Right lobe of liver (tissue), 6 donors: ENCODE measurements at places on chromosomes 1 and 21. TPM values are rescaled to one million over a fixed set of nuclear protein-coding genes. Genes with fewer than 3 reads are reported as not detected.

DNA sequence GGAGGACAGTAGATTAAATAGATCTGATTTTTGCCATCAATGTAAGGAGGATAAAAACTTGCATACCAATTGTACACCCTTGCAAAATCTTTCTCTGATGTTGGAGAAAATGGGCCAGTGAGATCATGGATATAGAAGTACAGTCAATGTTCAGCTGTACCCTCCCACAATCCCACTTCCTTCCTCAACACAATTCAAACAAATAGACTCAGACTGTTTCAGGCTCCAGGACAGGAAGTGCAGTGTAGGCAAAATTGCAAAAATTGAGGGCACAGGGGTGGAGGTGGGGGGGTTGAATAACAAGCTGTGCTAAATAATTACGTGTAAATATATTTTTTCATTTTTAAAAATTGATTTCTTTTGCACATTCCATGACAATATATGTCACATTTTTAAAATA is 3.9 kb upstream of the IFI44 start:
- no peaks in the 10 kb centered on the region for H3K4me1 ChIP-seq
- no peaks in the 10 kb centered on the region for H3K36me3 ChIP-seq
- DNase-seq = no peak
- no peak overlapping the region for H3K4me3 ChIP-seq

DNA sequence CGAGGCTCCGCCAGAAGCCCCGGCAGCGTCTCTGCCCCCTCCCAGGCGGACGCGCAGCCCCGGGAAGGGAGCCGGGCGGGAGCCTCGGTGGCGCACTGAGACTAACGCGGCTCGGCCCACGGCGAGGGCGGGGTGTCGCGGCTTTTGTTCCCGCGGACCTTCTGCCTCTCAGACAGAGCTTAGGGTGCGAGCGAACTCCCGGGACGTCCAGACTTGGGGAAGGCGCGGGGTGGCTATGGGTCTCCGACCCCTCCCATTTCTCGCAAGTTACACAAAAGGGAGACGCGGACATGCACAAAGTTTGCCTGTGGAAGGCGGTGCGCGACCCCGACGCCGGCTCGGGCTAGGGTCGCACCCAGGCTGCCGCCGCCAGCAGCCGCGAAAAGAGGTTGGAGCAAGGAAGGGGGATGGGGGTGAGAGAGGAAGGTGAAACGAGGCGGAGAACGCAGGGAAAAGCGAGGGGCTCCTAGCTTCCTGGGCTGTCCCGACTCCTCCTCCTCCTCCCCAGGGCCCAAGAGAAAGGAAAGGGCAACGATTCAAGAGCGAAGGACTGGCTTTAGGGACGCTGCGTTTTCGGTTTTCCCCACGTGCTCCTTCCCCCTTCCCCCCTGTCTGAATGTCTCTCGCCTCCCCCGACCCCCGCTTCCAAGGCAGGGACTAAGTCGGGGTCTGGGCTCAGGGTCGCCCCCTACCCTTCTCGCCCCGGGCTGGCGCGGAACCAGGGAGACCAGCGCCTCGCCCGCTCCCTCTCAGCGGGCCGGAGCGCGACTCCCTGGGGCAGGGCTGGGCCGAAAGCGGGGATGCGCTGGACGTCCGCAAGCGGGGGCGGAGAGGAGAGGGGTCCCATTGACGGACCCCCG is 729 bp downstream of the APP start:
- no peaks in the 10 kb centered on the region for H3K27me3 ChIP-seq
- no peaks in the 10 kb centered on the region for H3K36me3 ChIP-seq
- H3K27ac ChIP-seq = peak overlapping the region; percentile 96
- peak overlapping the region; percentile 90 for H3K4me3 ChIP-seq

- no peak overlapping the region for H3K4me3 ChIP-seq
- H3K4me1 ChIP-seq = no peaks in the 10 kb centered on the region
- DNase-seq = no peak
Measured at GRCh38 chr1:184030433-184031091, 7.0 kb downstream of the COLGALT2 start.

- no peaks in the 10 kb centered on the region for H3K27me3 ChIP-seq
- no peak for DNase-seq
- H3K4me3 ChIP-seq = no peak overlapping the region
Measured at GRCh38 chr1:25243907-25244306, 3.3 kb downstream of the RSRP1 start.

DNA sequence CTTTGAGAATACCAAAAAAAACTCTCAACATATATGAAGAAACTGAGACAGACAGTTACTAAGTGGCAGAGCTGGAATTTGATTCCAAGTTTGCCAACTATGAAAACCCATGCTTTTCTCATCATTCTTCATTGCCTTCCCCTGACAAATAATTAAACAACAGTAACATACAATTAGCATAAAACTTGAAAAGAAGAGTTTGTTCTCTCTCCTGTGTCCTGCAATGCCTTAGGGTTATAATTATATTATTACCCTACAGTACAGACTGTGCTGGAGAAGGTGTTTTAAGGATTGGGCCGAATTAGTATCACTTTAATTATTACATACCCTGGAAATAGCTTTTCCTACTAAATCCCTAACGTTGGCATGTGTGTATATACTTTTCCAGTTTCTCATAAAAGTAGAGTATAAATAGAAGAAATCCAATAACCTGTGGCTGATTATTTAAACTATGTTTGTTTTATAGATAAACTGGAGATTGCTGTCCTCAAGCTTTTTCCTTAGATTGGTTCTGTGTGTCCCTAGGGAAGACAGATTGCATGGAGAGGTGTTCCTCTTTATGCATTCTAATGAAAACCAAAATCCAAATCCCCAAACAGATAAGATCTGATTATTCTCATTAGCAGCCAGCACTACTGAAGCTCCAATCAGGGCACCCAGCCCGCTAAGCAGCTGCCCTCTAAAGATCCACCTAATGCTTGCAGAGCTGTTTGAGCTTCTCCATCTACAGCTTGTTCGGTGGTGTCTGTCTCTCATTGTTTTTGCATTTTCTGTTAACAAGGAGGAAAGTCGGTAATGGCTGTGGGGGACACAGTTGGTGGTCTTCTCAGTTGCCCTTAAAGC is 156.3 kb downstream of the TM2D1 start:
- no peaks in the 10 kb centered on the region for H3K4me1 ChIP-seq
- DNase-seq = no peak
- no peak overlapping the region for H3K4me3 ChIP-seq
- H3K27ac ChIP-seq = no peak overlapping the region

GRCh38 chr1:224502459-224503160 is 68.0 kb upstream of the WDR26 start:
- peaks cover 50% of the 10 kb centered on the region for H3K4me1 ChIP-seq
- DNase-seq = no peak
- no peak overlapping the region for H3K4me3 ChIP-seq
- peak overlapping the region; percentile 75 for H3K27ac ChIP-seq

DNA sequence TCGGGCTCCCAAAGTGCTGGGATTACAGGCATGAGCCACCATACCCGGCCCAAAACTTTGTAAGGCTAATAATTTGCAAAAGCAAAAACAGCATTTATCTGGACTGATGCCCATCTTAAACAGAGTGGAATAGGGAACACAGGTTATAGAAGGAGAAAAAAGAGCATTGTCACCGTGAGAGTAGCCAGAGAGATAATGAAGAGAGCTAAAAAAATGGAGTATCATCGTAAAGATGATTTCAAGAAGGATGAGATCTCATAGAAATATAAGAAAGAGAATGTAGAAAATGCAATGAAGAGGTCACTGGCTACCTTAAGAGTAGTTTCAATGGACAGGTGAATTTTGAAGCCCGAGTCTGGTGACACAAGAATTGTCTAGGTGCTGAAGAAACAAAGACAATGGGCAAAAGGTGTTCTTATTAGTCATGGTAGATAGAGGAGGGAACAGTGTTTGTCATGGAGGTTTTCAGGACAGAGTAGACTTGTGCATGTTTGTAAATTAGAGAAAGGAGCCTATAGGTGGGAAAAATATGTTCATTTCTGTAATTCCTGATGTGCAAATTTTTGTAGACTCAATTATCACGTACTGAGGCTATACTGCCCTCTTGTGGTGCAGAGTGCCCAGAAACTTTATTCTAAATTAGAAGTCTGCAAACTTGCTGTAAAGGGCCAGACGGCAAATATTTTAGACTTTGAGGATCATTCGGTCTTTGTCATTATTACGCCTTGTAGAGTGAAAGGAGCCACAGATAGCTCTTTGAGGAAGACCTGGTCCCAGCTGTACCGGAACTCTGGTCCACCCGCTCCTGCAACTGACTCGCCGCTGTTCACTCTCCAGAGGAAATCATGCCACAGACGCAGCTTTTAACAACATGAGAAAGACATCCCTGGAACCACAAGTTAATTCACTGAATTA is 8.1 kb upstream of the TMEM183A start:
- H3K4me3 ChIP-seq = no peak overlapping the region
- no peak overlapping the region for H3K27ac ChIP-seq
- H3K36me3 ChIP-seq = no peaks in the 10 kb centered on the region
- DNase-seq = no peak
- no peaks in the 10 kb centered on the region for H3K27me3 ChIP-seq

GRCh38 chr1:55823541-55824250 is 608.5 kb upstream of the USP24 start:
- no peaks in the 10 kb centered on the region for H3K4me1 ChIP-seq
- DNase-seq = no peak
- no peaks in the 10 kb centered on the region for H3K27me3 ChIP-seq
- H3K4me3 ChIP-seq = no peak overlapping the region

DNA sequence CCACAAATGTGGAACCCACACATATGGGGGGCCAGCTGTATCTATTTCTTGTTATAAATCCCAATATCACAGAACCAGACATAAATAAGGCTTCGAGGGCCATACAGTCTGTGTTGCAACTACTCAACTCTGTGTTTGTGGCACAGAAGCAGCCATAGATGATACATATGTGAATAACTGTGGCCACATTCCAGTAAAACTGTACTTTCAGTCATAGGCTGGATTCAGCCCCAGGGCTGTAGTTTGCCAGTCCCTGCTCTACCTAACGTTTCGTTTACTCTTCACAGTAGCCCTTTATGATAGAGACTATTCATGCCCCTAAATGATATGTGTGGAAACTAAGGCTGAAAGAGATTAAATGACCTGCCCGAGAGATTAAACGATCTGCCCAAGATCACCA is 48.7 kb downstream of the FHAD1 start:
- no peak overlapping the region for H3K27ac ChIP-seq
- H3K4me3 ChIP-seq = no peak overlapping the region
- DNase-seq = no peak

DNA sequence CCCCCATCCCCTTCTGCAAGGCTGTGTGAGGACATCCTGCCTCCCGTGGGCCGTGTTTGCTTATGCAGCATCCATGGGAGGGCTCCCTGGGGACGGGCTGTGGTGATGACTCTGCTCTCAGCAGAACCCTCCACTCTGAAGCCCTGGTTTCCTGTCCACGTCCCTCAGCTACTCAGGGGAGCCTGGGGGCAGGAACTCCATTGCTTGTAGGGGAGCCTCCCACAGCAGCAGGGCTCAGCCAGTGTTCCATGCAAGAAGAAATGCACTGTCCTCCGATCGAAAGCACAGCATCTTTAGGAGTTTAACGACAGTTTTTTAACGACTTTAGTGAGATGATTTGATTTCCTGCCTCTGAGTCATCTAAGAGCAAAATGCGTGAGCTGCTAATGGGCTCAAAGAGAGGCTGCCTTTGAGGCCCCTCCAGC is 8.3 kb upstream of the KCNAB2 start:
- no peak overlapping the region for H3K27ac ChIP-seq
- no peaks in the 10 kb centered on the region for H3K27me3 ChIP-seq
- no peaks in the 10 kb centered on the region for H3K36me3 ChIP-seq
- H3K4me1 ChIP-seq = no peaks in the 10 kb centered on the region
- H3K4me3 ChIP-seq = no peak overlapping the region

DNA sequence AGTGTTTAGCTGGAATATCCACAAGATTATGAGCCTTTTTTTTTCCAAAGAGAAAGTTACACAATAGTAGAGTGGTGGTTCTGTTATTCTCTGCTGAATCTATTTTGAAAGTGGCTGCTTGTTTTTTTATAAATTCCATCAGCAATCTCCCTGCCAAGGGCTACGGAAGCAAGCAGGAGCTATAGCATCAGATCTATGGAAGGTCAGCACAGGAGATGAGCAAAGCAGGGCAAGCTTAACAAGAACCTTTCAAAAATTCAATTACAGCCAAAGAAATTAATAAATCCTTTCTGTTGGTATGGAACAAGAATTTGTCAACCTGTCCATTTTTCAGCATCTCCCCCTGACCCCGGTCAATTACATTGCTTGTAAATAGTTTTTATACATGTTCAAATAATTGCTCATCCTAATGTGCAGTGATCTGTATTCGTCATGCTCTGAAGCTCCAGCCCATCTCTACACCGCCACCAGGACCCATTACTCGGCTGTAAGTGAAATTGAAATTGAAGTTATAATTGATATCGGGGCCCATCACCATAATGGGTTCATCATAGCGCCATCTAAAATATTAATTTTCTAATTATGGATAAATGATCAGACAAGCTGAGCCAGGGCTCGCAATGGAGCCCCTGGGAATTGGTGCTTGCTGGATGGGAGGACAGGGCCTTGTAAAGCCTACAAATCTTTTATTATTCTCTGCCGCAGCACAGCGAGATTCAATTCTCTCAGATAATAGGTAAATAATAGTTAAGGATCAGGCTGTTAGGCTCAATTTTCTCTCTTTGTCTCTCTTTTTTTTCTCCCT is 215.1 kb downstream of the ATG4C start:
- H3K36me3 ChIP-seq = no peaks in the 10 kb centered on the region
- H3K27ac ChIP-seq = no peak overlapping the region
- peaks cover 7% of the 10 kb centered on the region for H3K4me1 ChIP-seq
- H3K4me3 ChIP-seq = no peak overlapping the region
- H3K27me3 ChIP-seq = peaks cover 7% of the 10 kb centered on the region

The PAX7 gene
- total RNA-seq = not detected

The IGSF3 gene
- 4.2 TPM for total RNA-seq

The SEC16B gene
- 44.4 TPM for total RNA-seq
